ENCODE measurements at places on chromosomes 6 and 20.

GRCh38 chr6:8110117-8110721, 7.9 kb upstream of the EEF1E1 start:
- no peak for DNase-seq

DNA sequence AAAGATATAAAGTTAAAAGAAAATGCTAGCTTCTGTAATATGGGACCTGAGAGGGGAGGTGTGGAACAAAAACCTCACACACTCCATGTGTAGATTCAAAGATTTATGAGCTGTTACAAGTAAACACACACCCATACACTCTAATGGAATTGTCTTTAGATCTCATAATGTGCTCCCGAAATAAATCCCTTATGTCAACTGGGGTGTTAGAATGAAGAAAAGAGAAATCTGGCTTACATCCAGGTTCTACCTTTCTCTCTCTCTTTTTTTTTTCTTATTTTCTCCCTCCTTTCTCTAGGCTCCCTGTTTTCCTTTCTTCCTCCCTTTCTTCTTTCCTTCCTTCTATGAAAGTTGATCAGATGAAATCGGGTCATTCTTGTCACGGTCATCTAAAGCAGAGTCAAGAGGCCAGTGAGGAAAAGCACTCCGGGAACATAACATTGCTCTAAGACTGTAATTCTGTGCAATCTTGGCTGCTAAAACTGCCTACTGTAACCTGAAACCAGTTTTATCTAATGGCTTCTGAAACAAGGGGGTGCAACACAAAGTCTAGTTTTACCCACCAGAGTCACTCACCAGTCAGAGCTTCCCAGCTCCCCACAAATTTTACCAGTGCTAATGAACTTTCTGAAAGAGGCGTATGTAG, 68.3 kb upstream of the BTBD3 start:
- DNase-seq = no peak

- DNase-seq = no peak
Measured at GRCh38 chr6:89596056-89596455, 42.5 kb downstream of the LYRM2 start.

GRCh38 chr6:28005152-28005890, 48.3 kb downstream of the OR2B6 start:
- DNase-seq = no peak

DNA sequence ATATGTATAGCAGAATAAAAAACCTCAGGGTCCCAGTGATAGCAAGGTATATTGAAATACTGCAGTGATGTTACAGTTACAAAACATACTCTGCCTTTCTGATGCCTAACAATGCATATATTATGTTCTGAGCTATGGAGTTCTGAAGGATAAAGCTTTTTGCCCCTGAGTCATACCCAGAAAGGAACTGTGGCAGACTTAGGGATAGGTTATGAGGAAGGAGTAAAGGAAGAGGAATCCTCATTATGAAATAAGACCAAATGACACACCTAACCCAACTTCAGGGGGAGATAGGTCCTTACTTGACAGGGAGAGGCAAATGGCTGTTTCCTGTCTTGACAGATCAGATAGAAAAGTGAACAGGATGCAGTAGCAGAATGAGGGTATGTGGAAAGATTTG, 940.6 kb upstream of the FLRT3 start:
- DNase-seq = no peak

DNA sequence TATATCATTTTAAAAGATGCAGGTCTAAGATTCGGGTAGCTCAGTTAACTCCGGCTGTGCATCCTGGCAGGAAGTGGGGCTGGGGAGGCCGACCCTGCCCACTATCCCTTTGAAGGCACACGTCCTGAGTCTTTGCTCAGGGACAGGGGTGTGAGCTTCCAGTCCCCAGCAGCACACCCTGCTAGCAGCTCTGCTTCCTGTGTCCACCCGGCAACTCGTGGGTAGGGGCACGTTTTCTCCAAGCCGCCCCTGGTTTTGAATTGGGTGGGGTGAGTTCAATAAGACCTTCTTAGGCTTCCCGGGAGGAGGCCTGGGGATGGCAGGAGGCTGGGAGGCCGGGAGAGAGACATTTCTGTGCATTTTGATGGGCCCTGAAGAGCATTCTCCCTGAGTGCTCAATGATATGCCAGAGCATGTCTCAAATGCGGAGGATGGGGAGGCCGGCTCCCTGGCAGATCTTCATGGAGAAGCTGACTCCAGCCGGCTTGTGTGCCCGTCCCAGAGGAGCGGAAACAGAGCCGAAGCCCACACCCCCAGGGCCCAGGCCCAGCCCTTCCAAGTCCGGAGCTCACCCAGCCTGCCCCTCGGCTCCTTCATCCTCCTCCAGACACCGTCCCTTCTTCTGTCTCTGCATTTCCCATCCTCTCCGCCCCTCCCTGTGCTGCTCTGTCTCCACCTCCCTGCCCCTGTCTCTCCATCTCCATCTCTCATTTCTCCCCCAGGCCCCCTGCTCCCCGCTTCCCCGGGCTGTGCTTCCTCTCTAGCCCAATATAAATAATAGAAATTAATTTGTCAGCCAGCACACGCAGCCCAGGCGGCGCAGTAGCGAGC, 36.3 kb upstream of the ZFAND3 start:
- DNase-seq = no peak

DNA sequence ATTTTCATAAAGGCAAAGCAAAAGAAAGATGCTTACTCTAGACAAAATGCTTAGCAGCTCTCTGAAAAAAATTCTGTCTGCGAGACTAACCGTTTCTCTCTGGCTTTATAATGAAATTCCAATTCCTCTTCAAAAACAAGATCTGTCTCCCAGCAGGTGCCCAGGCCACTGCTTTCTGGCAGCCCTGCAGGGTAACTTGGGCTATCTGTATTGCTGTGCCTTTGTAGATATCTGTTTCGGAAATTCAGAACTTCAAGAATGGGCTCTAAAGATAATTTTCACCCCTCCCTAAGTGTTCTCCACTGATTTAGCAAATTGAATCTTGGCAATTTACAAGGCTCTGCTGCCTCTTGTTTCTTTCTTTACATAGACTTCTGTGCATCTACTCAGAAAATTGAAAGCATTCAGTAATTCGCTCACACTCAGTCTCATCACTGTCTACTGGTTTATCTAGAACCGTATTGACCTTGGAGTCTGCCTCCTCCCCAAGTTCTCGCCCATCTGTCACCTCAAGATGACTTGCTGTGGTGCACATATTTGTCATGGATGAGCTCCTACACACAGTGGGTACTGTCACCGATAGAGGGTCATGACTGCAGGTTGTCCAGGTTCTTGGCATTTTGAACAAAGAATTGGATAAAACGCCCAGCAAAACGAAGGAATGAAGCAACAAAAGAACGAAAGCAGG, 26.4 kb upstream of the FABP7 start:
- no peak for DNase-seq

DNA sequence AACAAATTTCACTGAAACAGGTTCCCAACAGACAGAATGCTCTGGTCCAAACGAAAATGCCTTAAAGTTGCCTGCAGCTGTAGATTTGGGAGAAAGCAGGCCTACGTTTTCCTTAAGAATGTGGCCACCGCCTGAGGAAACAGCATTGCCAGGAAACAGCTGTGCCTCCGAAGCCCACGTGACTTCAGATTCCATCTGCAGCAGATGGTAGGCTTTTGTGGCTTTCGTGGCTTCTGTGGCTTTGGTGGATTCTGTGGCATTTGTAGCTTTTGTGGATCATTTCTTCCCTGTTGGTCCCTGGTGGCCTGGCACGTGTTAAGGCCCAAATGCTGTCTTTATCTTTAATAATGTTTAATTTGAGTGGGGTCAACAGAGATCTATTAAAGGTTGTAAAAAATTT, 222.9 kb downstream of the TTLL2 start:
- DNase-seq = no peak

DNA sequence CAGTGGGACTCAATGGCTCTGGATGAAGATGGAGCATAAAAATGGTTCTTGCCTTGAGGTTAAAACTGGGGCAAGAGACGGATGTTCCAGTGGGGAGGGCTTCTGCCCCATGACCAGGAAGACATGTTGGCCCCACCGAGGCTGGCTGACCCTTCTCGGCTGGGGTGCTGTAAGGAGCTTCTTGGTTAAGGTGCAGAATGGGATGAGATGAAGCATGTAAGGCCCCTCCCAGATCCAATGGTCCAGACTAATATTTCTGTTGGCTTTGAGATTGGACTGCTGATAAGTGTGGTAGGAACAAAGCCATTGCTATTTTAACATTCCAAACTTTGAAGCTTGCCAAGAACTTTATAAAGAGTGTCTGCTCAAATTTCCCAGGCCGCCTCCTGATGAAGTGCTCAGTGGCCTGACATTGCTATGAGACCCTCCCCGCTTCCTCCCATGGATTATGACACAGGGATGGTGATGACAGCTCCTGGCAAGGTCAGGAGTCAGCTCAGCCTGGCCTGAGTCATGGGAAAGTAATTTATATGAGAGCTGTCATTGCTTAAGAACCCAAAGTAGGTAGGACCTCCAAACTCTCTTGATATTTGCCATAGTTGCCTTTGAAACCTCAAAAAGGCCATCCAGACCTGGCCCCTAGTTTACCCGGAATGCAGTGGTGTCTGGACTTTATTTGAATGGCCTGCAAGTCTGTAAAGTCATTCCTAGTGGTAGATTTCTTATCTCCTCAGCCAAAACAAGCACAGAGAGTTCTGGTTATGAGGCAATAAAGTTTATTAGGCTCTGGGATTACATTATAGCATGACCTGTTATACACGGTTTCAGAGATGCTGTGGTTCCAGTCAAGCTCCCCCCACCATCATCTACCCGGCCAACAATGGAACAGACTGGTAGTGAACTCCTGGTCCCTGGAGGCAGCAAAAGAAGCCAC, 55.2 kb downstream of the TGM2 start:
- DNase-seq = no peak

DNA sequence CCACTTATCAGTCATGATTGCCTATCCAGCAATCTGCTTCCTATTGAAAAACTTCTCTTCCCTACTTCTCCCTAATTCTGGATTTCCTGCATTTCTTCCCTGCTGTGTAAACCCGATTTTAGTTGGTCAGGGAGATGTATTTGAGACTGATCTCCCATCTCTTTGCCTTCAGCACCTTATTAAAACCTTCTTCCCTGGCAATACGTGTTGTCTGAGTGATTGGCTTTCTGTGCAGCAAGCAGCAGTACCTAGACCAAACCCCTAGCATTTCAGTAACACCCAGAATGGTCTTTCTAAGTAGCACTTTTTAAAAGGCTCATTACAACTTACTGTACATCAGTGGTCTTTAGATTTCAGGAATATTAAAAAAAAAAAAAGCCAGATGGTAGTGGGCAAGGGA, 99.1 kb upstream of the PDE10A start:
- DNase-seq = no peak

- no peak for DNase-seq
Measured at GRCh38 chr6:143394389-143394788, 56.1 kb downstream of the ADAT2 start.

- DNase-seq = no peak
Measured at GRCh38 chr20:23583526-23583925, 15.2 kb upstream of the CST9L start.

DNA sequence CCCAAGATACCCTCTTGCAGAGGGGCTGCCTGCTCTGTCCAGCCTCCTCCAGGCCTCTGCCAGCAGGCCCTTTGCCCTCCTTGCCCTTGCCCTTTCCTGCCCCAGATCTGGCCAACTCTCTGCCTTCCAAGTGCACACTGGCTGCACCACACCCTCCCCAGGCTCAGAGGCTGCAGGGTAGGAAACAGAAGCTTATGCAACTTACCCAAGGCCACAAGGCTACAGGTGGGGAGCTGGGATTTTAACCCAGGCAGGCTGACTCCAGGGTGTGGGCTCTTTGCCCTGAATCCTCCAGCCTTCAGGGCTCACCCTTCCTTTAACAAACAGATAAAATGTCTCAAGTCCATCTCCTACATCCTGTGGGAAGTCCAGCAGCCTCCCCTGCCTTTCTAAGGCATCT, 14.5 kb upstream of the TRAF3IP2 start:
- DNase-seq = no peak

DNA sequence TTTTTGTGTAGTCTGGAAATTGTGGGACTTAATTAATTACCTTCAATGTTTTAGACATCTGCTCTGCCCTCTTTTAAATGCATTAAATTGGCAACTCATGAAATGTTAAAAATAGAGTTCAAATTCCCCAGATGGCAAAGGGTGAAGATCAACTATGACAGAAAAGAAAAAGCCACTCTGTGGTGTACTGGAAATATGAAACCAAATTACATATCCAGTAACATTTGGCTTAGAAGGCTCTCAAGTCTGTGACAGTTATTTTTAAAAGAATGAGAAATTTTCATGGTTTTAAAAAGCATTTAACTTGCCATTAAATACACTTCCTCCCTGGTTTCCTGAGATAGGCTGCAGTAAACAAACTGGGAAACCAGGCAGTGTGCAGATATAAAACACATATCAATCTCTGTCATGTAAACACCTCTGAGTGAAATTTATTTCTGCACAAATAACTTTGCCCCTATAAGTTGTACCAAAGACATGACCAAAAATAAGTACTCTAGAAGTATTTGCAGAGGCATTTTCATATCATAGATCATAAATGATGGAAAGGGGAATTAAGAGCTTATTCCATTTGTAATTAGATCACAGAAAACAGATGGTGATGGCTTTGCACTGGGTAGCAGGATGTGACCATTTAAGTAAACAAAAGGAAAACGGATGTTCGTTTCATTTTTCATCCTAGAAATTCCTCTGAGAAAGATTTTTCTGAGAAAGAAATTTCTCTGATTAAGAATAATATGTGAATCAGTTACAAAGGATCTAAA, 360.1 kb downstream of the SAMD5 start:
- no peak for DNase-seq

DNA sequence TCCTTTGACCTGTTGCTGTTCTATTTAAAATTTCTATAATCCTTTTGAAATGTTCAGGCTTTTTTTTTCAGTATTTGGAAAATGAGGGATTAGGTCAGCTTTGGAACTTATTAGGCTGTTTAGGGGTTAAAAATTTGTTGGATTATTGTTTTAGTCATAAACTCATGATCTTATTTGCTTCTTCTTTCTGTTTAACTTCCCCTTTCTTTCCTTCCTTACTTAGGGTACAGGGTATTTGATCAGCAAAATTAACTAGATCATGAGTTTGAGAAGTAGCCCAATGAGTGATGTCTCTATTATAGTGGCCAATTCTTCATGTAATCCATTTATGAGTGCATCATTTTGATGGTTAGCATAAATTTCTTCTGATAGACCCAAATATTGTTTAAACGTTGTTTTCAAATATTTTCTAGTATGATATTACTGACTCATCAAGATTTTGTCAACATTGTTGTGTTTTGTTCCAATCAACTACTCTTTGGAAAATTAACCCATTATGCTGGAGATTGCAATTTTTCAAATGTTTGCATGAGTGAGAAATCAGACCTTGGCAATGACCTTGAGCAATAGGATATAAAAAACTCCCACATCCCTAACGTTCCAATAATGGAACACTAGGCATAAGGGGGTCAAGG, 94.4 kb downstream of the OTOR start:
- DNase-seq = no peak

Measured in effector CD8-positive, alpha-beta T cell (primary cell).